ENCODE measurements at places on chromosomes 3 and 15.

GRCh38 chr3:62793946-62794345 lies 81.3 kb downstream of the CADPS start:
- no peak for DNase-seq

- DNase-seq = no peak
These were observed 357.2 kb downstream of the CLSTN2 start for GRCh38 chr3:140292170-140292569.

- no peak for DNase-seq
These were observed 65.4 kb upstream of the THSD4 start for GRCh38 chr15:71049706-71050422.

DNA sequence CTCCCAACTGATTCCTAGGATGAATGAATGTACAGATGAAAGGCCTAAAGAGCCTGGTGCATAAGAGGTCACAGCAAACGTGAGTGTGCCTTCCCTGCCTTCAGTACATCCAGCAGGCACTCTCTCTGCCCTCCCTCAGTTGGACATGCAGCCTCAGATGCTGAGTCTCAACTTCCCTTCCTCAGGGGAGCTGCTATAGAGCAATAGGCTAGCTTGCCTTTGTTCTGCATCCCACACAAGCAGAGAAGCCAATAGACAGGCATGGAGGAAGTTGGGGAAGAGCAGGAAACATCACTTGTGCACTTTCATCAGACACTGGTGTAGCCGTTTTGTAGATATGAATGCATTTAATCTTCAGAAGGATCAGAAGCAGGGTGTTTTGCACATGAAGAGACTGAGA lies 147.5 kb upstream of the THBS1 start:
- no peak for DNase-seq

- no peak for DNase-seq
These were observed 760 bp downstream of the FANCI start for GRCh38 chr15:89244574-89244903.

- DNase-seq = peak; percentile 99
These were observed at the start of gene TFG for GRCh38 chr3:100708989-100709841. TFG (plus strand) TSS chr3:100709494; CDS start chr3:100713686, 4,192 bp downstream.

- no peak for DNase-seq
These were observed 16.1 kb downstream of the SLC28A2 start for GRCh38 chr15:45268135-45268534.

DNA sequence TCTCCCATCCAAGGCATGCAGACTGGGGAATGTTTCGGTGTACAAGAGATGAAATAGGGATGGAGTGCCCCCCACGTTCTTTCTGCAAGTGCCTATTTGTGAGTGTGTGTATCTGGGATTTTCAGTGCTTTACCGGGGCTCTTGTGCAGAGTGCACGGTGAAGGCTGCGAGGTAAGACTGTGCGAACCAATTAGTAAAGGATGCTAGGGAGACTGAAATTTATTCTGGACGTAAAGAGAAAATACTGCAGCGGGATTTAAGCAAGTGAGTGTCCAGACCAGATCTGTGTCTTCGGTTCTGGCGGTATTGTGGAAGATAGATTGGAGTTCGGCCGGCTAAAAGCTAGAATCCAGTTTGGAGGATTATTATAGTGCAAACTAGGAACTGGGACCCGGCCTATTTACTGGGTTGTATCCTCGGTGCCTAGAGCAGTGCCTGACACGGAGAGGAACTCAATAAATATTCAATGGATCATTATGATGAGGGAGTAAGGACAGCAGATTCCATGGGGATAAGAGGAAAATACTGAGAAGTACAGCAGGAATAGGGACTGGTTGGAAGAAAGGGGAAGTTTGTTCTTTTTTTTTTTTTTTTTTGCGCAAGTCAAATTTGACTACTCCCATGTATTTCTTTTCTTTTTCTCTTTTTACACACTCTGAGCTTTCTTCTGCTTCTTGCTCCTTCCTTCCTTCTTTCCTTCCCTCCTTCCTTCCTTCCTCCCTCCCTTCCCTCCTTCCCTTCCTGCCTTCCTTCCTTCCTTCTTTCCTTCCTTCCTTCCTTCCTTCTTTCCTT lies 580 bp upstream of the MAGEF1 start:
- DNase-seq = no peak

- DNase-seq = no peak
These were observed 120.0 kb upstream of the ARRDC4 start for GRCh38 chr15:97840501-97840900.

DNA sequence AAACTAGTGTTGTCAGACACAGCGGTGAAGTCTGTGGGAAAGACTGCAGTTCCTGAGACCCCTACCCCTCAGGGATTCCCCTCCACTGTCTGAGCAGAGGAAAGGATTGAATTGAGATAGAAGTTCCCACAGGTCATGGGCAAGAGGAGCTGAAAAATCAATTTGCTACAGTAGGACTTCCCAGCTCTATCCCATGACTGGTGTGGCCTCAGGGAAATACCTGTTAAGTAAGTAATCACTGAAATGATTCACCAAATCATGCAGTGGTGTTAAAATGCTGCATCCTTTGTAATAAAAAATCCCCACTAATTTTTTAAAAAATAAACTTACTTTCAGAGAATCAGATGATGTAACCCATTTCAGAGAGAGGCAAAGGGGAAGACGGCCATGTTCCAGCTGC lies 45.0 kb upstream of the SPRED1 start:
- DNase-seq = no peak

DNA sequence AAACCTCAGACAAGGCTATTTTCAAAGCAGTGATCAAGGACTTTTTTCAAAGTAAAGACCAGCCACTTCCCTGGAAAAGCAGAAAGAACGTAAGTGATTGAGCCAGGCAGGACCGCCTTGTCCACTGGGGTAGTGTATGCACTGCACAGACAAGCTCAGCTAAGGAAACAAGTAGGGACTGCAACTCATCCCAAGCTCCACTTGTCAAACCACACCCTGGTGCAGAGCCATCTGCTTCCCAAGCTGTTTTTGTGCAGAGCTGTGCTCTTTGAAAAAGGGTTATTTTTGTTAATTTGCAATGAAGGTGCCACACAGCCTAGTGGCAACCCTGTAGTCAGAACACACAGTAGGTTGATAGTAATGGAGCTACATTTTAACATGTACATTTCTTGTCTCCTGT lies 193.3 kb downstream of the ADAMTS9 start:
- DNase-seq = no peak

DNA sequence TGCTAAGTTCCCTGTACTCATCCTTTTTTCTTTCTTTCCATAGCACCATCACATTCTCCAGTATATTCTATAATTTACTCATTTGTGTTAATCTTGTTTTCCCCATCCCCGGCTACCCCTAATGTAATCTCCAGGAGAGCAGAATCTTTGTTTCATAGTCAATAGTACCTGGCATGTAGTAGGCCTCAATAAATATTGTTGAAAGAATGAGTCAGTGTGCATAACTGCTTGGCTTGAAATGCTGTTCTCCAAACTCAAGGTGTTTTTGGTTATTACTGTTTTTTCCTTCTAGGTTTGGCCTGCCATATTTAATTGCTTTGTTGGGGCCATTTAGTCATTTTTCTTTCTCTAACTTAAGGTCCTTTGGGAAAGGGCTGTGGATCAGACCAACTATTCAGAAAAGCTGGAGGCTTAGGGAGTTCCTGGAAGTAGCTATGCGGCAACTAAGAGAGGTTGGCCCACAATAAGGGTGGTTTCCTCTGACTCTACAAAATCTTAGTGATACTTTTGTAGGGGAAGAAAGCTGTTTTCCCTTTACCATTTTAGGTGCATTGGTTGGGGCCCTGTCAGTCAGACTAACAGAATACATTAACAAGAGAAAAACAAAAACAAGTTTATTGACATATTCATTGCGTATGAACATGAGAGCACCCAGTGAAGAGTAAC lies 28.4 kb downstream of the KAT2B start:
- DNase-seq = no peak

DNA sequence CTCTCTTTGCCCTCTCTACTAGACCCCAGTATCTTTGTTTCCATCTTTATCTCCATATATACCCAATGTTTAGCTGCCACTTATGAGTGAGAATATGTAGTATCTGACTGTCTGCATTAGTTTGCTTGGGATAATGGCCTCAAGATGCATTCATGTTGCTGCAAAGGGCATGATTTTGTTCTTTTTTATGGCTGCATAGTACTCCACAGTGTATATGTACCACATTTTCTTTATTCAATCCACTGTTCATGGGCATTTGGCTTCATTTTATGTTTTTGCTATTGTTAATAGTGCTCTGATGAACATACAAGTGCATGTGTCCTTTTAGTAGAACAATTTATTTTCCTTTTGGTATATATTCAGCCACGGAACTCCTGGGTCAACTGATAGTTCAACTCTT lies 671.5 kb upstream of the GRM7 start:
- no peak for DNase-seq

DNA sequence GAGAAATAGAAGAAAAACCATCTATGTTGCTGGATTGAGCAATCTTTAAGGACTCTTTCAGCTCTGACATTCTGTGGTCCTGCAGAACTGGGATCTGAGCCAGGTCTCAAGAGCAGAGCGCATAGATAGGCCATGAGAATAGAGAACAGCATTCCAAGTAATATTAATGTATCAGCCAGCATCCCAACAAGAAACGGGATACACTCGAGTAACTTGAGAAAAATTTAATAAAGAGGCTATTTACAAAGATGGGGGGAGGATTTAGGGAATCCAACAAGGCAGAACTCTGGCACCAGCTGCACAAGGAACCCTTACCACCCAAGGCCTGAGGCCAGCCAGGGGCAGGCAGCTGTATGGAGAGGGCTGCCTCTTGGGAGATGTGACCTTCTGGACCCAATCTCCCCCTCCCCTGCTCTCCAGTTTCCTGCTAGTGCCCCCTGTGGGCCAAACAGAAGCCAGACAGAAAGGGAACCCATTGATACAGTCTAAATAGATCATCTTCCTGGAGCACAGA lies 8.2 kb downstream of the TMOD2 start:
- DNase-seq = peak; percentile 95

DNA sequence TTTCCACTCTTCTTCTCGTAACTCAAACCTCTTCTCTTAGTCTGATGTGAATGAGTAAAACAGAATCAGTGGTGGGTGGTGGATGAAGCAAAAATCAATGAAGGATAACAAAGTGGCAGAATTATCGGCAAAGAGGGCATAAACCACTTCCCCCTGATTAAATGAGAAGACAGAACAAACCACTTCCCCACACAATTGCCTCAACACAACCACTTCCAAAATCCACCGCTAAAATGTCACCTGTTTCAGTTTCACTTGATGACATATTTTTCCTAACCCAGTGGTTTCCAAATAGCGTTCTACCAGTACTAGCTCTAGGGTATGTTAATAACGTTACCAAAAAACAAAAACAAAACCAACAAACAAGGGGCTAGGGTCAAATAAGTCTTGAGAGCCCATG lies 478.7 kb upstream of the WNT5A start:
- DNase-seq = no peak

DNA sequence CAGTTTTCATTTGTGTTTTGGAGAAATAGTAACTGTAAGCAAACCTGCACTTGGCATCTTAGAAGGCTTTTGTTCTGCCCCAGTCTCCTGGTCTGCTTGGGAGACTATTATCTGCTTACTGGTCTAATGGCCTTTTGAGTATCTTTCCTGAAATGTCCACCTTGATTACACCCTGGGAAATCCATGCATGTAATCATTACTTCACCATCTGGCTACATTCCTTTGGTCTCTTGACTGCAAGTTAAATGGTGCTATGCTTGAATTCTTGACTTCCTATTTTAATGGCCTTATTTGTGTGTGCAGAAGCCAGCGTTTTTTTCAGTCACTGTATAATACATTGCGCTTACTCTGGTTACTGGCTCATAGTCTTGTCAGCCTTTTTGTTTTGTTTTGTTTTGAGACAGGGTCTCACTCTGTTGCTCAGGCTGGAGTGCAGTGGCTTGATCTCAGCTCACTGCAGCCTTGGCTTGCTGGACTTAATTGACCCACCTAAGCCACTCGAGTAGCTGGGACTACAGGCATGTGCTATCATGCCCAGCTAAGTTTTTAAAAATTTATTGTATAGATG lies 30.0 kb downstream of the CHD2 start:
- peak; percentile 20 for DNase-seq

GRCh38 chr15:91468871-91469580 lies 369.0 kb downstream of the SV2B start:
- DNase-seq = no peak

- no peak for DNase-seq
These were observed 192.4 kb downstream of the SQOR start for GRCh38 chr15:45827275-45827674.

GRCh38 chr15:98740295-98740694 lies 92.0 kb downstream of the IGF1R start:
- DNase-seq = no peak

- no peak for DNase-seq
These were observed 118.0 kb upstream of the DPH6 start for GRCh38 chr15:35663956-35664355.

GRCh38 chr3:3745693-3746092 lies 53.5 kb upstream of the LRRN1 start:
- no peak for DNase-seq

- DNase-seq = no peak
These were observed 342.1 kb upstream of the ATP11B start for GRCh38 chr3:182450942-182451787.

GRCh38 chr3:190303884-190304283 lies 18.4 kb downstream of the CLDN1 start:
- DNase-seq = no peak

- DNase-seq = peak; percentile 66
These were observed 36.3 kb upstream of the TMC3 start for GRCh38 chr15:81410318-81410753.

GRCh38 chr3:53482227-53482626 lies 12.2 kb upstream of the CACNA1D start:
- no peak for DNase-seq

DNA sequence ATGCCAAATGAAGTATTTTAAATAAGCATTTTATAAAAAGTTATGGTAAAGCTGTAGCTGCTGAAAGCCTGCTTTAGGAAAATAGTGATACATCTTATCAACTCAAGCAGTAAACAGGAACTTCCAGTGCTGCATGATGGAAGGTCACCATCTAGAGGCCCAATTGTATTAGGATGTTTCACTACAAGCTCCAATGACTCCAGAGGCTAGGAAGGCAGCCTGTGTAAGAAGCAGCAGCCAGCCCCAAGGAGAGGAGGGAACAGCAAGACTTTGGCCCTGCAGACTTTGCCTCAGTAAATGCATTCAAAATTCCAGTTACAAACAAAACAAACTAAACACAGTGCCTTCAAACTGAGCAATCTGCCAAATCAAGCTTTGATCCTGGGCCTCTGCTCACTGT lies 32.1 kb downstream of the ILDR1 start:
- DNase-seq = no peak

DNA sequence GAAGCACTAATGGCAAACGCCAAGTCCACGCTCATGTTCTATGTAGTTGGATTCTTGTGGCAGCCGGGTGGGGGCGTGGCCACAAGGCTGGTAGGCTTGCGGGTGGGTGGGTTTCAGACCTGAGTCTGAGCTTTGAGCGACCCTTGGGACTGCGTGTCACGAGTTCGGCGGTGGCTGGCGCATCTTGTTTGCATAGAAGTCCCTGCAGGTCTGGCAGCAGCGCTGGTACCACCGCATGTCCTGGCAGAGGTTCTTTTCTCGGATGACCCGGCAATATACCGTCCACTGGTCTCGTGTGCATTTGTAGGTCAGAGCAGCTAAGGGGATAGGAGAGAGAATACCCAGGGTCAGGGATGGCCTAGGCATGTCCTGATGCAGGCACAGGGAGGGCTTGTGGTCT lies 241.0 kb upstream of the LYSMD4 start:
- no peak for DNase-seq

- no peak for DNase-seq
These were observed 9.8 kb upstream of the MME start for GRCh38 chr3:155070316-155070715.

Measured in fibroblast of skin of left quadriceps (primary cell).